WTC11 (cell line): ENCODE measurements at places on chromosomes 12 and 14.

DNA sequence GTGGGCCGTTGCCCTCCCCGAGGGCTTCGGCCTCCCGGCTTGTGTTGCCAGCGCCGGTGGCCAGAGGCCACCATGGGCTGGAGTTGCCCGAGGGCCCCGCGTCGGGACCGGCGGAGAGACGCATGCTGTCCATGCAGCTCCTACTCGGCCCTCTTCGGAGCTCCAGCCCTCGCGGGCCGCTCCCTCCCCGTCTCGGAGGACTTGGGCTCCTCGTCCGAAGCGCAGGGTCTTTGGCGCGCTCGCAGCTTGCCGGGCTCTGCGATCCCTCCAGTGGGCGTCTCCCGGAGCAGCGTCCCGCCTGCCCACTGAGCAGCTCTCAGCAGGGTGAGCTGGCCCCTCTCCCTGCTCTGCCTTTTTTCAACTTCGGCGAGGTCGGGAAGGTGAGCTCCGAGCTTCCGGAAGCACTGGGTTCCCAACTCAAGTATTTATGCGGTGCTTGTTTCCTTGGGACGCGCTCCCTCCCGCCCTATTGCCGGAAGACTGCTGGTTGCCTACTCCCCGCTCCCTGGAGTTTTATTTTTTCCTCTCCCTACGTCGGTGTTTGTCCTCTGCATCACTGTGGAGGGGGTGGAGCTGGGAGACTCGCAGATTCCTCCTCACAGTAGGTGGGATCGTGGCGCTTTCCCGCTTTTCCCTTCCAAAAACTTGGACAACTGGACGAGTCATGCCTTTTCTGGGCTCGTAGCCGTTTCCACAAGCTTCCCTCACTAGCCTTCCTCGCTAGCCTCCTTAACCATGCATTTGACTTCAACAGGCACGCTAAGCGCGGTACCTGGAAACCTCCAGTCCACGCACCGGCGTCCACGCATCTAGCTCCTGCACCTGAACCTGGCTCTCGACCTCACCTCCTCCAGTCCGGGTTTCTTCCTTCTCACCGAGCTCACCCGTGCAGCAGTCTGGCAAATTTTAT is at the start of gene AVPR1A:
TSS of gene AVPR1A (minus strand) at position 489 of the 910 bp plus-strand sequence. CDS start at position 124, 365 bp downstream.
- DNase-seq = peak; percentile 67

GRCh38 chr12:6166808-6167207 is 33.4 kb upstream of the CD9 start:
- DNase-seq = no peak

DNA sequence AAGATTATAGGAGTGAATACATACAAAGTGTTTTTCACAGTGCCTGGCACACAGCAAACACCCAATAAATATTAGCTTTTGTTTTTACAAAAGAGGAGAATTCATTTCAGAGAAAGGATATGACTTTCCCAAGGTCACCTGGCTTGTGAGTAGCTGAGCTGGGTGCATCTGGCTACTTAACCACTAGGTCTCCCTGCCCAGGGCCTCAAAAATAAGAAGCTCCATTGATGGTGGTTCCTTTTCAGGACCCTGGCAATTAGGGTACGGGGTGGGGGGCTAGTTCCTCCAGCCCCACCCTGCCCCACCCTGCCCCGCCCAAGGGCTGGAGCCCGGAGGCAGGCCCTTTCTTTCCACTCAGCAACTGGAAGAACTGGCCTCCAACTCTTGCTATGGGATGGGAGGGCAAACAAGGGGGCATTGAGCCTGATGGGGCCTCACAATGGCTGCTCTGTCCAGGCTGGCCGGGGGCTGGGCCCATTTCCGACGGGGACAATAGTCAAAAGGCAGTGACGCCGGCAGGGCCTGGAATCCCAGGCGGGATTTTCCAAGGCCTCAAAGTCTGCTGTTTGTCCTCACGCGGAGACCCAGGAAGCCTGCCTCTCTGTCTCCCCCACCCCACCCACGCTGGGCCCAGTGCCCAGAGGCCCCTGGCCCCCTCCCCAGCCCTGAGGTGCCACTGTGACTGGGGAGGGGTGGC is 8.2 kb upstream of the ATG101 start:
- DNase-seq = no peak

DNA sequence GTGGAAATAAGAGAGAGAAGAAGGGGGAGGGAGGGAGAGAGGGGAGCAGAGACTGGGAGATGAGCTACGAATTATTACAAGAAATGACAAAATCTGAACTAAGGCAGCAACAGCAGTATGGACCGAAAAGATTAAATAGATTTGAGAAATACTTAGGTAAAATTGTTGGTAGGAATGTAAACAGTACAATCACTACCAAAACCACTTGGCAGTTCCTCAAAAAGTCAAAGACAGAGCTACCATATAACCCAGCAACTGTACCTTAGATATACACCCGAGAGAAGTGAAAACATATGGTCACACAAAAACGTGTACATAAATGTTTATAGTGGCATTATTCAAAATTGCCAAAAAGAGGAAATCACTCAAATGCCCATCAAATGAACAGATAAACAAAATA is 14.1 kb downstream of the KRAS start:
- DNase-seq = no peak

GRCh38 chr12:87311206-87311605 is 718.0 kb downstream of the C12orf50 start:
- no peak for DNase-seq

DNA sequence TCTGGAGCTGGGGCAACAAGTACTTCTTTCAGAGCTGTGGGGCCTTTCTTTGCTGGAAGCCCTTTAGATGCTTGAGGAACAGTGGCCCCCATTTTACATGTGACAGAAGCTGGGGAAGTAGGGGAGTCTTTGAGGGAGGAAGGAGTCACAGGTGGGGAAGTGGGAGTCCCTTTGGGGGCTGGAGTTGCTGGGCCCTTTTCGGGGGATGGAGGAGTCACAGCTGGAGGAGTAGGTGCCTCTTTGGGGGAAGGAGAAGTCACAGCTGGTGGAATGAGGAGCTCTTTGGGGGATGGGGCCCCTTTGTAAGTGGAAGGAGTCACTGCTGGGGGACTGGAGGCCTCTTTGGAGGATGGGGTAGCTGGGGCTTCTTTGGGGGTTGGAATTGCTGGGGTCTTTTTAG is 8.6 kb downstream of the NACA start:
- DNase-seq = no peak

GRCh38 chr12:3362737-3363136 is 128.3 kb upstream of the PRMT8 start:
- no peak for DNase-seq

- DNase-seq = no peak
Observed at GRCh38 chr14:85731186-85731585, 201.2 kb downstream of the FLRT2 start.

GRCh38 chr12:15851919-15852318 is 30.3 kb upstream of the STRAP start:
- DNase-seq = no peak

GRCh38 chr12:115375186-115375991 is 691.4 kb upstream of the TBX3 start:
- DNase-seq = no peak

DNA sequence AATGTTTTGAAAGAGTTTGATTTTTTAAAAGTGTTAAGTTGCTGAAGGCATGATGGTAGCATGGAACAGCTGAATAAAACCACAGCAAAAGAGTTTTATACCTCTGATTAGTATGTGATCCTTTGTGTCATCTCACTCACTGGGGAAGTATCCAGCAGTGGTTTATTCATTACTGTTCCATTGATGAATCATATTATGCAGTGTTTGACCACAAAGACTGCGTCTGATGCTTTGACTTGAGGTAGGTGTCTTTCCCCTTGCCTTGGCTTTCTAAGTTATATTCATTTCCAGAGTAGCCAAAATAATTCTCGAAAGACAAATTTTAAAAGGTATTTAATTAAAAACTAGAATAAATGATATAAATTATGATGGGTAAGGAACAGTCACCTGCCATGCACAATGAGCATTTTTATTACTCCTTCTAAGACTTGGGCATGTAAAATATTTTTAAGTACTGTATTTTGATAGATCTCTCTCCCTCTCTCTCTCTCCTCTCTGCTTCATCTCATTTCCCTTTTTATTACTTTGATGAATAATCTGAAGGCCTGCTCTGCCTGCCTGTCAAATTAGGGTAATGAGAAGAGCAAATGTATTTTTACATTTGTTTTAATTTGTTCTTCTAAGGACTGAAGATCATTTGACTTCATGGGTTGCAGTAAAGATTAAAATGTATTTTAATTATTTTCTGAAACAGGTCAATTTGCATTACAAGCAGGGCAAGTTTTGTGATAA is 164.9 kb downstream of the NAV3 start:
- no peak for DNase-seq

DNA sequence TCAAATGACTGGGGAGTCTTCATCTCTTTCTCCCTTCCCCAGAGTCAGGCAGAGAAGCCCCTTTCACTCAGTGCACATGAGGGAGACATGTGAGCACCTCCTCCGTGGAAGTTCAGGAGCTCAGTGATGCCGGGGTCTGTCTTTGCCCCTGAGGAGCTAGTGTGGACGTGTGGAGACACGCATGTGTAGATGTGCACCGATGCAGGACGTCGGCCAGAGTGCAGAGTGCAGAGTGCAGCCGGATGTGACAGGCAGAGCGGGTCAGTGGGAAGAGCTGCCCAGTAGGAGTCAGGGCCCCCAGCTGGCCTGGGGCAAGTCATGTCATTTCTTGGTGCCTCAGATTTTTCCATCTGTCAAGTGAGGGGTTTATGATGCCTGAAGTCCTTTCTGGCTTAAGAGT is 20.7 kb downstream of the TSPAN9 start:
- DNase-seq = no peak

GRCh38 chr14:59254146-59254910 is 65.9 kb downstream of the DAAM1 start:
- no peak for DNase-seq

DNA sequence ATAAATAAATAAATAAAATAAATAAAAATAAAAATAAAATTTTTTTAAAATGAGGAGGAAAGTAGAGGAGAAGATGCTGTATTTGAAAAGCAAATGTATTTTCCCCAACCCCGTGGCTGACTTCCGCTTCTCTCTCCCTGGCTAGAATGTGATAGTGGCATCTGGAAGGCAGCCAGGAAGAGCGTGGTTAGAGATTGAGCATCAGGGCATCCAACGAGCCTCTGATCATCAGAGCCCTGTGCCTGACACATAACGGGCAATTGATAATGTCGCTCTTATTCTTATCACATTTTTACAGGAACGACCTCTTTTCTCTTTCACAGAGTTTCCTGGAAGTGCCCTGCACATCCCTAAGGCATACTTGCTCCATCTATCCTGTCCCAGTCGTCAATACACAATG is 496.9 kb upstream of the TMEM132C start:
- no peak for DNase-seq

DNA sequence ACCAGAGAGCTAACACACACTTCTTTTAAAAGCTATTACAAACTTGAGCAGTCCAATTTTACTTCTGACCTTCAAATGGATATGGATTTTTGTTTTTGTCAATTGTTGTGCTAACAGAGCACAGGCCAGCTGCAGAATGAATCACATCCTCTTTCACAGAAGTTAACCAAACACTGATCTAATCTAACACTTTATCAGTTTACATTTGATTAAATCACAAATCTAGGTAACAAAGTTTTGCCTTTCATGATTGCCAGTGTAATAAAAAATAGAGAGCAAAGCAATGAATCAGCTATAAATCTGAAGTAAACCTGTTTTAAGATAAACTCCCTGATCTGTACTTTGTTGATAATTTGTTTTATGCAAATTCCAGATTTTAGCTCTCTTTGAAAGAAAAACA is 273.1 kb upstream of the RGS6 start:
- no peak for DNase-seq

DNA sequence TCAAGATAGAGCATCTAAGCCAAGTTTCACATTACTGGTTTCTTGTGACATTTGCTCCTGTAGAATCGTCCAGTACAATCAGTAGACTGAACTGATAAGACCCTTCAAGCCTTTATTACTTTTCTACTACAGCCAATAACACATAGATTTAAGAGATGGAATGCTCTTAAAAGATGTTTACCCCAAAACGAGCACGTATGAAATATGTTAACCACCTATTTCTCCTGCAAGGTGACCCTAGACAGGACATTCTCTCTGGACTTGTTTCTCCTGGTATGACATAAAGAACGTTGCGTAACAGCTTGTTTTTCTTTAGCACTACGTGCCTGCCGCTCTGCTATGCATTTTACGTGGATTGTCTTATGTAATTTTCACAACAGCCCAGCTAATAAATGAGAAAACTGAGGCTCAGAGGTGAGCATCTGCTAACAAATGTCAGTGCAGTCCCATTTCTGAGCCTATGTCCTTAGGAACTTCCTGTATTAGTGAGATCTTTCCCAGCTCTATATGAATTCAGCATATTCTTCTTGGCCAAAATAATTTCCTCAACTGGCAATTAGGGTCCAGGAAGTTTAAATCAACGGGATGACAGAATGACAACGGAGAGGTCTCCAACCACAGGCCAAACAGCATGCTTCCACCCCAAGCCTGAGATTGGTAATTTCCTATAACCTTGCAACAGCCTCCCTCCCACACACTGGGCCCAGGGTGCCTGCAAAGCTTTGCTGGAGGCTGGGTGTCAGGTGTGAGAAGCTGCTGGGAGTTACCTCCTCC is 3.7 kb downstream of the NFKBIA start:
- DNase-seq = no peak

GRCh38 chr12:107320929-107321631 is 227.7 kb upstream of the CRY1 start:
- DNase-seq = peak; percentile 61

- DNase-seq = no peak
Observed at GRCh38 chr14:37864128-37864527, 268.7 kb downstream of the TTC6 start.

DNA sequence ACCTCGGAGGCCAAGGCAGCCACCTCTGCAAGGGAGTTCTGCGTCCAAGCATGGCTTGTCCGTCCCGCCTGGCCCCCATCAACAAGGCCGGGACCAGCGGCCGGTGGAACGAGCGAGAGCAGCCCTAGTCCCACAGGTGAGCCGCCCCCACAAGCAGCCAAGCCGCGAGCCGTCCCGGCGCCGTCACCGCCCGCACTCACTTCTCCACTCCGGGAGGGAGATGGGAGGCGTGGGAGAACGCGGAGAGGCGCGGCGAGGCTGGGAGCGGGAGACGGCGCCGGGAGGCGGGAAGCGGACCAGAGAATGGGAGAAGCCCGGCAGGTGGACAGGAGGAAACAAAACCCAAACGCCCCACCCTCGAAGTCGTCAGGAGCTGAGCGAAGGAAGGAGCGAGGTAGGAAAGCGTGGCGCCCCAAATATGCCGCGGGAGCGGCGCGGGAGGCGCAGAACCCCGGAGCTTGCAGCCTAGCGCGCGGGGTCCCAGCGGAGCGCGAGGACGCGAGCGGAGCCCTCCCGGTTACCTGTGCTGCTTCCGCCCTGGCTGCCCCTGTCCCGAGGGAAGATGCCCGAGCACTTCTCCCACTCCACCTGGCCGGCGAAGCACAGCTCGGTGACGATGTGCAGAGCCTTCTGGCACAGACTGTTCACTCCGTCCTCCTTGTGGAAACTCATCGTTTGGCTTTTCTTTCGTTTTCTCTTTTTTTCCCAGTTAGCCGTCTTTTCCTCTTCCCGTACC is 600 bp downstream of the SYT10 start:
- DNase-seq = peak; percentile 57

GRCh38 chr12:48890657-48891418 is 25.2 kb upstream of the RND1 start:
- peak; percentile 92 for DNase-seq

GRCh38 chr12:104055686-104056388 is 5.8 kb upstream of the GLT8D2 start:
- no peak for DNase-seq

GRCh38 chr14:92945544-92945943 is 22.6 kb downstream of the CHGA start:
- no peak for DNase-seq

- DNase-seq = no peak
Observed at GRCh38 chr14:80536456-80536855, 325.2 kb upstream of the DIO2 start.
